MM.1S (cell line): ENCODE measurements at places on chromosomes 11 and 22.

DNA sequence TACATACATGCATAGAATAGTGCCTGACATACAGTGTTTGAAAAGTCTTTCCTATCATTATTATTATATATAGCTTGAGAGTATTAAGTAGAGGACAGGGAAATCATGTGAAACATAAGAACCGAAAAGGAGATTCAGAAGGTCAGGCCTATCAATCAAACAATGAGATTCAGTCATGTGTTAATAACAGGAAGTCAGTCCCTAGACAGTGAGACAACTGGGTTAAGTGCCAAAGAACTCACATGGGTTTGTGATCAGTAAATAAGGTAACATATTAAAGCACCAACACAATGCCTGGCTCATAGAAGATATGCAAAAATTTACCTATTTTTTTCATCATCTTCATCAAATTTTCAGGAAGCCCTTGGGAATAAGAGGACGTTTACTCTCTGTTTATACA is 174.3 kb upstream of the FAT3 start:
- no peak for DNase-seq

- DNase-seq: no peak
These were observed 8.2 kb upstream of the YWHAH start for GRCh38 chr22:31935961-31936635.

DNA sequence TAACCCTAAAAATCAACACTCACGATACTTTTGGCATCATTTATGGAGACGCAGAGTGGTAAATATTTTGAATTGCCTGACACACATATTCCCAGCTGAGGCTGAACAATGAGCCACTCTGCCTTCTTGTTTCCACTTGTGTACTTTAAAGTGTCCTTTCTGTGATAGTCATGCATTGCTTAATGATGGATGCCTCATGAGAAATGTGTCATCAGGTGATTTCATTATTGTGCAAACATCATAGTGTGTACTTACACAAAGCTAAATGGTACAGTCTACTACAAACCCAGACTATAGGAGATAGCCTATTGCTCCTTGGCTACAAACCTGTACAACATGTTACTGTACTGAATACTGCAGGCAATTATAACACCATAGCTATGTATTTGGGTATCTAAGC is 44.2 kb downstream of the MRE11 start:
- DNase-seq: no peak

DNA sequence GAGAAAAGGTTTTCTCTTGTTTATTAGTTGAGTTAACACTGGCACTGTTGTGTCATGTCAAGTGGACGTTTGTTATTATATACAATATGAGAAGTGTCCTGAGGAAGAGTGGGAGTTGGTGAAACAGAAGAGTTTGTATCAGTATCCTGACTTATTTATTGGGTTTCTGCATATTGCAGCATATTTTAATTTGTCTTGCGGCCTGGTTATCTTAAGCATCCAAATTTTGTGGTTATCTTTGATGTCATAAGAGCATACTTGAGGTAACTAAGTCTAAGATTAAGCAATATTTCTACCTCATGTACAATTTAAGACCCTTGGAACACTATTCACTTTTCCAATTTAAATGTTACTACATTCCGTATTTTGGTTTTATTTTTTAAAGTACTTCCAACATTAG is 103.5 kb downstream of the DDX10 start:
- DNase-seq: no peak
